ENCODE measurements at places on chromosomes 12 and 14. TPM values are rescaled to one million over a fixed set of nuclear protein-coding genes. Genes with fewer than 3 reads are reported as not detected.

GRCh38 chr14:35044939-35045797 is 904 bp upstream of the FAM177A1 start:
- DNase-seq: no peak

GRCh38 chr14:36506732-36507614 is 13.1 kb downstream of the NKX2-1 start:
- no peak for DNase-seq

DNA sequence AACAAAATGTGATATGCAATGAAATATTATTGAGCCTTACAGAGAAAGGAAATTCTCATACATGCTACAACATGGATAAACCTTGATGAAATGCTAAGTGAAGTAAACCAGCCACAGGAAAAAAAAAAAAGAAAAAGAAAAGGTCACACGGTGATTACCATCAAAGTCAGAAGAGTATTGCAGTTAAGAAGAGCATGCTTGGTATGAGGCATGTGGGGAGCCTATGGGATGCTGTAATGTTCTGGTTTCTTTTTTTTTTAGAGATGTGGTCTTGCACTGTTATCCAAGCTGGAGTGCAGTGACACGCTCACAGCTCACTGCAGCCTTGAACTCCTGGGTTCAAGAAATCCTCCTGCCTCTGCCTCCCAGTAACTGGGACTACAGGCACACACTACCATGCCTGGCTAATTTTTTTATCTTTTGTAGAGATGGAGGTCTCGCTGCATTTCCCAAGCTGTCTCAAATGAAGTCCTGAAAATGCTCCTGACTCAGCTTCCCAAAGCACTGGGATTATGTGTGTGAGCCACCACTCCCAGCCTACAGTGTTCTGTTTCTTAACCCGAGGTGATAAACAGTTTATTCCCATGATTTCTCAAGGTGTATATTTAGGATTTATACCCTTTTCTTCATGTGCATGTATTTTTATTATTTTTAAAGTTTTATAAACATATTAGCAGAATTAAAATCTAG is 96.2 kb downstream of the SEC23A start:
- no peak for DNase-seq

The CELA1 gene
- not detected for total RNA-seq

DNA sequence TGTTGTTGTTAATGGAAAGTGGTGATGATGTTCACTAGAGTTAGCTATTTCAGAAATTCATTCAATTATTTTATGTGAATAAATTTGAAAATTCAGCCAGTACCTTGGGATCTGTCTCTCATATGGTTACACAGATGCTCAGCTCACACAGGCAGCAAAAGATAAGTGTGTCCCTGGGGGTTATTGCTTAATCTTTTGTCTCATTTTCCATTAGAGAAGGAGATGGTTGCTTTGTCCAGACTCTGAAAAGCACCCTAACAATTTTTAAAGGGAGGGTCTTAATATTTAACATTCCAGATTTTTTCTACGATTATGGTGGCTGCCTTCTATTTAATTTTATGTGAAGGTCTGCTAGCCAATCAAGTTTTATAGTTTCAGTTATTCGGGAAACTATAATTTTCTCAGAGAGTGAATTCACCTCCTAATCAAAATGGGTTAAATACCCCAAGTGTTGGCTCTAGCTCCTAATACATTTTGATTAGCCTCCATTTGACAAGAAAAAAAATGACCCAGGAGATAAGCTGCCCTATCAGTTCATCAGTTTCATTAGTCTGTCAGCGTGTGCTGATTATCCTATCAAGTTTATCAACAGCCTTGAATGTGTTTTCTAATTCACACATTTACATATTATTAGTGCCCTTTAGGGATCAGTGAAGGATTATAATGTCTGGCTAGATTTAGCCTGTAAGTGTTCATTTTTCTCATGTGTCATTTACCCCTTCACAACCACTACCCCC is 282.1 kb downstream of the TMTC2 start:
- DNase-seq: no peak

DNA sequence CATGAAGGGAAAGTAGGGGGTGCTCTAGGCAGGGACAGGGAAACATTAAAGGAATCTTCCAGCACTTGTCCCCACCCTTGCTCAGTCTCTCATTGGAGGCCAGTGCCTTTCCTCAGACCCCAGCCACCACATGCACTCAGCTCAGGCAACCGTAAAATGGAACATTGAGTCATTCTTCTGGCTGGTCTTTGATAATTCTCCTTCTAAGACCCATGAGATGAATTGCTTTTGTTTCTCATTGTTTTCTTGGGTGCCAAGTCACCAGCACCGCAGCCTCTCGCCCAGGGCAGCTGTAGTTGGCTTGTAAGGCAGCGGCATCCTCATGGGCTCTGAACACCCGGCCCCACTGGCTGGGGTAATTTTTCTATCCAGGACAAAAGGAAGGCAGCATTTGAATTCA is 108.2 kb downstream of the PHETA1 start:
- DNase-seq: no peak

The DHRS2 gene
- total RNA-seq: not detected

- no peak for DNase-seq
These were observed 7.9 kb downstream of the EMP1 start for GRCh38 chr12:13204428-13204827.

- DNase-seq: no peak
These were observed 220.6 kb upstream of the RGS6 start for GRCh38 chr14:71711619-71712018.

DNA sequence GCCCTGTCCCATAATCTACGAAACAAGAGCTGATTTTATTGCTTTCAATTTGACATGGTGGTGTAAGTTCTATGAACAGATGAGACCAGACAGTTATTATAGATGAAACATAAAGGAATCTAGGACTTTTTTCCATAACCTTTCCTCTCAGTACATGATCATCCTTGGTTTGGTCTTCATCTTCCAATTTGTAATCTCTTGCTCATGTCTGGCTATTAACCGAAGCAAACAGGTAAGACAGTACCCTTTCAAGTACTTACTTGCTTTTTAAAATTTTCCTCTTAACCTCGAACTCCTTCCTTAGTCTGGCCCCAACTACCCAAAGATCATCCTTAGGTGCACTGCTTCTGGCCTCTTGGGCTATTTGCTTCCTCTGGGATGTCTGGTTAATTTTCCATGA is 1.2 kb downstream of the TSPAN31 start:
- no peak for DNase-seq

- no peak for DNase-seq
These were observed 478.0 kb downstream of the RMST start for GRCh38 chr12:97940629-97941028.

The ATP5F1B gene
- total RNA-seq: 570 TPM

The SDR9C7 gene
- total RNA-seq: not detected

The WSCD2 gene
- 0.42 TPM for total RNA-seq

The YARS2 gene
- total RNA-seq: 13.9 TPM

- DNase-seq: no peak
These were observed 95.6 kb upstream of the NRXN3 start for GRCh38 chr14:78074561-78074960.

GRCh38 chr12:51242120-51242519 is 3.5 kb downstream of the DAZAP2 start:
- no peak for DNase-seq
